ENCODE measurements at places on chromosomes 7 and 10.

GRCh38 chr10:48254750-48255512, 19.6 kb downstream of the FRMPD2 start:
- no peak for DNase-seq

GRCh38 chr10:108597657-108598319, 1325.5 kb downstream of the XPNPEP1 start:
- DNase-seq, result no peak

DNA sequence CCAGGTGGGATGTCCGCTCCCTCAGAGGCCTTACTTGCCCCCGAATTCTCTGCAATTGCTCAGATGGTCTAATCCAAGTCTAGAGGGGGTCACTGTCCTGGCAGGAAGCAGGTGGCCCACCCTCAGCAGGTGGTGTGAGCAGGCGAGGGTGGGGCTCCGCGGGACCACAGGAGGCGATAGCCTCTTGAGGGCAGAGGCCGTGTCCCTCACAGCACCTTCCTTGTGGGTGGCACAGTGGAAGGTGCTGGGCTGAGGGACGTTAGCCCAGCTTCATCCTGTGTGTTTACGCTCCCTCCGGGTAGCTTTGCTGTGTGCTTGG, 38.3 kb upstream of the INPP5A start:
- DNase-seq, result no peak

- DNase-seq, result no peak
Observed at GRCh38 chr10:103175580-103176285, 17.3 kb downstream of the NT5C2 start.

DNA sequence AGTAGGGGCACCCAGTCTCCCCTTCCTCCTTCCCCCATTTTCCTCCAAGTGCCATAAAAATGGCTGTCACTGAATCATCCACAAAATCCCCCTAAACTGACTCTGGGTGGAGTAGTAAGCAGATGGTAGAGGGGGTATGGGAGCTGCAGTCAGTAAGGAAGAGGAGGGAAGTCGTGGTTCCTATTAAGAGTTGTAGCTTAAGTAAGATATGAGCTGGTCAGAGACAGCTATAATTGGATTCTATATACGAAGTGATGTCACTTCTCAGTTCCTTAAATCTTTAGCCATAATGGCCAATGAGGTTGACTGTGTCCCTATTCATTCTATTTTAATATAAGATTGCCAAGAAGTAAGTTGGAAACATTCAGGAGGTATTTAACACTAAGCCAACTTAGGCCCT, 131.7 kb downstream of the SLC16A9 start:
- DNase-seq, result no peak

- no peak for DNase-seq
Observed at GRCh38 chr10:13808556-13809391, 222.0 kb downstream of the PRPF18 start.

All from hematopoietic multipotent progenitor cell treated with erythropoietin and hydrocortisone succinate and interleukin-3 and kit ligand, for 15 days (in vitro differentiated cells).